ENCODE measurements at places on chromosomes 7 and 10. TPM values are rescaled to one million over a fixed set of nuclear protein-coding genes. Genes with fewer than 3 reads are reported as not detected.

The OR2A42 gene
- total RNA-seq = not detected

The NYAP1 gene
- 1.4 TPM for total RNA-seq

The MYOZ1 gene
- total RNA-seq = not detected

The AIFM2 gene
- total RNA-seq = 3.2 TPM

The SH2B2 gene
- 1.3 TPM for total RNA-seq

The CALHM1 gene
- not detected for total RNA-seq

The ITIH5 gene
- not detected for total RNA-seq

The UCMA gene
- not detected for total RNA-seq

The ANXA8 gene
- not detected for total RNA-seq
